Nephron progenitor cell (in vitro differentiated cells): ENCODE measurements at places on chromosomes 7 and 10.

DNA sequence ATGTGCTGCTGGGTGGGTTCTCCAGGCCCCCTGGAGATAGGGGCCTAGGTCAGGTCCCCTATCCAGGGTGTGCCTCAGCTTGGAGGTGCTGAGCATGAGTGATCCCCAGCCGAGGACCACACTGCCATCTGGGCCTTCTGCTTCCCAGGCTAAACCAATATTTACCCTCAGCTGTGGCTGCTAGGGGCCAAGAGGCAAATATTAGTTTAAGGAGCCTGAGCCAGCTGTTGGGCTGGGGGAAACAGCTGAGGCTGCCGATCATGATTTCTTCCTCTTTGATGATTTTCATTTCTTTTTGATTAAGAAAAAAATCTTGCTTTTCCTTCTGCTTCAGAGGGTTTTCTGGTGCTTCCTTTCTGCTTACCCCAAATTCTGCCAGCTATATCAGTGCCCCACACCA is 83.4 kb downstream of the NEURL1 start:
- DNase-seq: no peak

DNA sequence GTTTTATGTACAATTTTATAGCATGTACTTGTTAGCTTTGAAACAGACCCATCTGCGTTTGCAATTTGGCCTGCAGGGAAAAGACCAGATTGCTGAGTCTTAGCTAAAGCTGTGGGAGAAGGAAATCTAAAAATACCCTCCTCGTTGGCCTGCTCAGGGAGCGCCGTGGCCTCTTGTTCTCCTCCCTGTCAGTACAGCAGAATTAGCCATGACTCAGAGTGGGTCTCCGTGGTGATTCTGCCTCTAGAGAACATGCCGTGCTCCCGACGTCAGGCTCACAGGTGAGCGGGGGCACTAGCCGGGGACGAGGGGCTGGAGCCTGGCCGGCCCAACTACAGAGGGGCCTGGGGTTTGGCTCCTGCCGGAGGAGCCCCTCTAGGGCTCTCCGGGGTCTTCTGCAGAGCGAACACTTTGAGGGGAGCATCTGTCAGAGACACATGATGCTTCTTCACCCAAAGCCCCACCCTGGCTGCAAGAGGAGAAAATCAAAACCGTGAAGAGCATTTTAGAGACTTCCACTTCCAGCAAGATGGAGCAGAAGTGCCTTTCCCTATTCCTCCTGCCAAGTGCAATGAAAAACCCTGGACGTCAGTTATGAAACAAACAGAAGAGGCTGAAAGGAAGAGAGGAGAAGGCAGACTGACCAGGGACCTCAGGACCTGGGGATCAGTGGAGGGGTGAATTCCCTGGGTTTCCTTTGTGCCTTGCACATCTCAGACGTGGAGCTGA is 98.9 kb downstream of the LHPP start:
- DNase-seq: no peak

DNA sequence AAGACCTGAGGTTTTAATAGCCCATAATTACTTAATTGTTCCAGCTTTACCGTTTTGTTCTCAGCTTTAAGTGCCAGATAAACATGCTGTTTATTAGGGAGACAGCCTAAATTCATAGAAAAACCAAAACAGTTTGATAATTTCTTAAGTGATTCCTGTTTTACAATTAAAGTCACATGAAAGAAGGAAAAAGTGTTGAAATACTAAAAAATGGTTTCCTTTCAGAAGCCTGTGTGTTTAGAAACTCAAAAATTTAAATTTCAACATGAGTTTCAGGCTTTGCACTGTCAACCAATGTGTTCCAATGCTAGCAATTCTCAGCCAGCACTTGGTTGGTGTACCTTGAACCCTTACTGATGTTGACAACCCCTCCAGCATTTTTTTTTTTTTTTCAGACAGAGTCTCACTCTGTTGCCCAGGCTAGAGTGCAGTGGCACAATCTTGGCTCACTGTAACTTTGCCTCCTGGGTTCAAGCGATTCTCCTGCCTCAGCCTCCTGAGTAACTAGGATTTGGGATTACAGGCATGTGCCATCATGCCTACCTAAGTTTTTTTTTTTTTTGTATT is 135.3 kb downstream of the ICA1 start:
- DNase-seq: no peak

GRCh38 chr10:20740120-20740519 is 157.0 kb downstream of the NEBL start:
- DNase-seq: no peak

GRCh38 chr7:86282014-86282682 is 361.6 kb upstream of the GRM3 start:
- no peak for DNase-seq
